ENCODE measurements at places on chromosomes 7 and 10. TPM values are rescaled to one million over a fixed set of nuclear protein-coding genes. Genes with fewer than 3 reads are reported as not detected.

- DNase-seq = peak; percentile 30
These were observed 25.6 kb downstream of the KCNH2 start for GRCh38 chr7:150952331-150953050.

- no peak for DNase-seq
These were observed 159.7 kb downstream of the CRPPA start for GRCh38 chr7:16261654-16262053.

- peak; percentile 81 for DNase-seq
These were observed 78.9 kb downstream of the MKI67 start for GRCh38 chr10:128047351-128047750.

DNA sequence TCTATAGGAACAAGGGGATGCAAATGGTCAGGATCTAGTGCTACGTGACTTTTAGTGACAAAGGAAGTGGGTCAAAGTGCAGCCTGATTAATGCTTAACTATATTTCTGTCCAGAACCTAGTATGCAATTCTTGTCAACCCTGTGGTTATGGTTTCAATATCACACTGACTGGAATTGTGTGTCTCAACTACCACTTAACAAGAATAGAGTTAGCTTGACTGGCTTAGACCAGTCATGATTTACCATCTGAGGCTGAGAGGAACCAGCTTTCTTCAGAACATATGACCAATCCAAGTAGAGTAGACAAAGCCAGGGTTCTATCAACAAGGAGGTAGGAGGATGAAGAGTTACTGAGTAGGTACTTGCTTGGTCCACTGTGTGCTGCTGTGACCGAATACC is 54.4 kb downstream of the MYPN start:
- no peak for DNase-seq

ZFYVE27 gene
- total RNA-seq = 15.7 TPM

AKR1C2 gene
- 138 TPM for total RNA-seq
